ENCODE measurements at places on chromosomes 7 and 10.

DNA sequence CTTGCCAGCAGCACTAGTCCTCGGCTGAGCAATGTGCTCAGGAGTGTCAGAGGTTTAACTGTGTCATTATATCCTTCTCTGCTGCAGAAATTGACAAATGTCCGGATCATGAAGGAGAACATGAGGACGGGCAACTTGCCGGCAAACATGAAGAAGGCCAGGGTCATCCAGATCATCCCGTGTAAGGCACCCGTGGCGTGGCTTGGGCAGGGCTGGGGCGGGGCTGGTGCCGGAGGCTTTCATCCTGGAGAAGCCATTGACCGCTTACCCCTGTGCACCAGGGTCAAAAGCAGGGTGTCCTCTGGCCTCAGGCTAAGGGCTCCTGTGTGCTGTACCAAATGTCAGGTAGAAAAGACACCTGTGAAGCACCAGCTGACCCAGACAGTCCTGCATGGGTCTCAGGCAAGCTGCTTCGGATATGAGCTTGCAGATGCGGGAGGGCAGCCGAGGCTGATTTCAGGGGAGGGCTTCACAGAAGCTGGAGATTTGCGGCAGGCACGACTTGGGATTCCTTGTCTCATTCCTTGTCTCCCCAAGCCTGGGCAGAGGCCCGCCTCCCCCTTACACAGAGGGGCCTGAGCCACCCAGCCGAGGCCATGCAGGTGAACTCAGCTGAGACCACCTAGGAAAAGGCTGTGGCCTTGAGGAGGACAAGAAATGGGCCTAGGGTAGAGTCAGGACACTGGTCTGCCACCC lies 55.4 kb downstream of the MKI67 start:
- no peak for ATAC-seq

GRCh38 chr7:154911862-154912455 lies 91.0 kb downstream of the PAXIP1 start:
- no peak for ATAC-seq

- no peak for ATAC-seq
Observed at GRCh38 chr10:91462423-91462822, 52.3 kb downstream of the HECTD2 start.

- ATAC-seq, result no peak
Observed at GRCh38 chr7:128892521-128893250, 17.8 kb downstream of the KCP start.

DNA sequence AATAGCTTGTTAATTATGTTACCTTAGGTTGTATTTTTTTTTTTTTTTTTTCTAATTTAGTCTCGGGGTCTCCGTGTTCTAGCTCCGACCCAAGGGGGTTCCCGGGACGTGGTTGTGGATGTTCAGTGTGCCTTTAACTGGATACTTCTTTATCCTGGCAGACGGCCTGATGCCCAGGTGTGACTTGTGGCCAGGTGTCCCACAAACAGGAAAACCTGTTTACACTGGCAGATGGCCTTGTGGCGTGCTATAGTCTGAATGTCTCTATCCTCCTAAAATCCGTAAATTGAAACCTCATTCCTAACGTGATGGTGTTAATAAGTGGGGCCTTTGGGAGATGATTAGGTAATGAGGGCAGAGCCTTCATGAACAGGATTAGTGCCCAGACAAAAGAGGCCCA lies 546.4 kb upstream of the C7orf33 start:
- ATAC-seq, result no peak

- ATAC-seq, result no peak
Observed at GRCh38 chr10:80070057-80070456, 8.4 kb upstream of the TMEM254 start.

- no peak for ATAC-seq
Observed at GRCh38 chr10:87931836-87932230, 68.4 kb downstream of the PTEN start.

- no peak for ATAC-seq
Observed at GRCh38 chr7:98027342-98028033, 37.5 kb upstream of the OCM2 start.

DNA sequence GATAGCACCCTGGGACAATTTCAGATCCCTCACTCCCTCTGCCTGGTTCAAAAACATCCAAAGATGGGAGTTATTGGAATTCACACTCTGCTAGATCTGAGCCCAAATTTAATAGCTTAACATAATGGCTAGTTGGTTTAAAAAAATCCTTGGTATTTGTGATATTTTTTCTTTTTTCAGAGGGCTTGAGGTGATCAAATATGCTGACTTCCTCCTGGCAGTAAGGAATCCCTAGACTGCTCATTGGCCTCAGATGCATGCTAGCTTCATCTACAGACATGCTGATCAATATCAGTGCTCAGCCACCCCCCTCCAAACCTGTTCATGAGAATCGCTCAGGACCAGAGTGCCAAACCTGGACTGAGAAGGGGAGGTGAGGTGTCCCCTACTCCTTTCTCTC lies 74.7 kb upstream of the PLPP4 start:
- no peak for ATAC-seq

- no peak for ATAC-seq
Observed at GRCh38 chr7:33760834-33761233, 144.5 kb upstream of the BMPER start.

GRCh38 chr10:122525788-122526187 lies 34.8 kb upstream of the DMBT1 start:
- ATAC-seq, result no peak

- no peak for ATAC-seq
Observed at GRCh38 chr7:6246251-6246917, 26.0 kb downstream of the CYTH3 start.

DNA sequence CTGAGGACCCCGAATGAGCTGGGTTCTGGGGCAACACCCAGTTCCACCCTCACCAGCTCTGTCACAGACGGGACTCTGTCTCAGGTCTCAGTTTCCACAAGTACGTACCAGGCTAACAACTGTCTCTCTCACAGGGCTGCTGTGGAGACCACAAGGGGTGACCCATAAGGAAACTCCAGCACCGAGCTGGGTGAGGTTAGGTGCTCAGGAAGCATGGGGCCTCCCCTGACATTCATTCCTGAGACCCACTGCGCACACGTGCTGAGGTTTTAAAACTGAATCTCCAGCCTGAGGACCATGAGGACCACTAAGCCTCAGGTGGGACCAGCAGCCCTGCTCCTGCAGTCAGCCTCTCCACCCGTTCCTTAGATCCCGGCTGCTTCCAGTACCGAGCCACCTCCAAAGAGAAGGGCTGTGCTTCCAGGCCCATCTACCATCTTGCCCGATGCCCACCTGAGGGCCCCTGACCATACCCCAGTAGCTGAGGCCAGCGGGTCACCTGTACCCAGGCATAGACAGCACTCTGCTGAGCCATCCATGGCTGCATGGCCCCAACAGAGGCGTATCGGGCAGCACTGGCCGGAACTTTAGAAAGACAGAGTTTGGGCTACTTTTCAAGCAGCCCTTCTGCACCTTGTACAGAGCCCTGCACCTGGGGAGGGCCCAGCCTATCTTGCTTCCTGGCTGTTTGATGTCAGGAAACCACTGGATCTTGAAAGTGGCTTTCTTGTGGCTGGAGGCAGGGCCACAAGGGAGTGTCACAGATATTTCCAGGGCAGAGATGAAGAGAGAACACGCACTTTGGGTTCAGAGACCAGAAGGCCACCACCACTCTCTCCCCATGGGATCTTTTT lies 18.7 kb downstream of the HSPA12A start:
- ATAC-seq, result no peak

DNA sequence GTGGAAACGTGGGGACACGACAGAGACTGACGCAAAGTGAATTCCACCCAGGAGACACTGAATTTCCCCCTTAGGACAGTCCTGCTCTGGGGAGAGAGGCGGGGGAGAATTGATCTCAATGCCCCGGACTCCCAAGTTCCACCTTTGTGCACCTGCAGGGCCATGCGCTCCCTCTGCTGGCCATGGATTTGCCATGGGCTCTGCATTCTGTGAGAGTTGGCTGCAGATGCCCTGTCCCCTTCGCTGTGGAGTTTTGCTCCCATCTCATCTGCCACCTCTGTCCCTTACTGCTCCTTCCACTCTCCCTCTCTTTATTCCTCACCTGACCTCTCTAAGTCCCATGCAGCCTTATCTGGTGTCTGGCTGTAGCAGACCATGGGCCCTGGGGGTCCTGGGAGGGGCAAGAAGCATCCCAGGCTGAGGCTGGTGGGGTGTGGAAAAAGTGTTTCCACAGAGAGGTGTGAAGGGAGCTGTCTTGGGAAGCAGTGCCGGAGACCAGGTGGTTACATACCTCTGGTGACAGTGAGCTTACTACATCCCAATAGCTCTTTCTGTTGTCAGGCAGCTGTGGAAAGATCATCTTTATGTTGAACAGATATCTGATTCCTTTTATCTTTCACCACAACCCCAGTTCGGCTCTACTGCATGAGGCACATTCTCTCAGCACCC lies 14.3 kb downstream of the GHRHR start:
- no peak for ATAC-seq

DNA sequence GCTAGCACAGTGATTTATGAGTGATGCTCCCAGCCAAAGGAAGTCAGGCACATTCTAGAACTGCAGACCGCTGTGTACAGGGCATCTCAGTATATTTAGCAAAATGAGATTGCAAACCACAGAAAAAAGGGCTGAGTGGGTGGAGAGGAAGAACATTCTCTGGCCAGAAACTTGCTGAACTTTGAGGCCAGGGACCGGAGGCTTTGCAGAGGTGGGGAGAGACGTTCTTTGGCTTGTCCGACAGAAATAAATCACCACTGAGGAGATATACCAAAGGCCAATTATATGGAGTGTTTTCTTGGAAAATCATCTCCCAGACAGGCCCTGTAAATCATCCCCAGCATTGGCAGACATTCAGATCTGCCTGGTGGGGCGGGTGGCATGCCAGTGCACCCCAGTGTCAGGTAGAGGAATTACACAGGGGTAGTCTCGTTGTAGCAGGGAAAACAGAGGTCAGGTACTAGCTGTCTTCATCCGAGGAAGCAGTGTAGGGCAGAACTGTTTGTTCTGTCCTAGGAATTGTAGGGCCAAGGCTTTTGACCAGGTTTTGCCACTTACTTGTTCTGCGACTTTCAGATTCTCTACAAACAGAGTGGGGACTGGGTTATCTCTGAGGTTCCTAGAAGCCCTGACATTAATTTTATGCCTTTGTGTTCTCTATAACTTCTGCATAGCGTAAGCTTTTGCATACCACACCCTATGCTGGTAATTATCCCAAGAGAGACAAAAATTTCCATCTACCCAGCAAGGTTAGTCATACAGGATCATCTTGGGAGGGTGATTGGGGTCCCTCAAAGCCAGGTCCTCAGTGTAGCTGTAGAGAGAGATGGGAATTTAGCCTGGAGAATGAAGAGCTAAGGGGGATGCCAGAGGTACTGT lies 655.6 kb downstream of the LRMDA start:
- ATAC-seq, result no peak

DNA sequence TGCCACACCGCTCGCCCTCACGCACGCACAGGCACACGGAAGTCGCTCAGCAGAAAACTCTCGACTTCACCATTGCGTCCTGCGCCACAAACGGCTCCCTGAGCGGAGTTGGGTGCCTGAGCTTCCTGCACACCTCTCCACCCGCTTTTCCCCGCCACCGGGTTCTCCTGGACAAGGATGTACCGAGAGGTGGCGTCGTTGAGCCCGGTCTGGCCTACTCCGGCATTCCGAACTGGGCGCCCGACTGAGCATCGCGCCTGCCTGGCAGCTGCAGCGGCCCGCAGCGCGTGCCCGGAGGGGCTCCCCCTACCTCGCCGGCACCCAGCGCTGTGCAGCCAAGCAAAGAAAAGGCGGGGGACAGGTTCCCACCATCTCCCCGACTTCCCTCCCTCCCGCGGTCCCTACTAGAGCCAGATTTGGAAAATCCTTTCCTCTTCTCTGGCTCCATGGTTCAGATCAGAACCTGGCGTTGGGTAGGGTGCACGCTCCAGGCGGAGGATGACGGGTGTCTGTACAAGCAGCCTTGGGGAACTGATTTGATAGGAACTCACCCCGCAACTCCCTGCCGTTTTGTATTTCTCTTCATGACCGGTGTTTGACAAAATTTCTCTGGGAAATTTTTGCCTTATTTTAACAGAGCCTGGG lies 1.7 kb downstream of the SORCS3 start:
- ATAC-seq, result no peak

- no peak for ATAC-seq
Observed at GRCh38 chr10:109678857-109679256, 244.5 kb downstream of the XPNPEP1 start.

DNA sequence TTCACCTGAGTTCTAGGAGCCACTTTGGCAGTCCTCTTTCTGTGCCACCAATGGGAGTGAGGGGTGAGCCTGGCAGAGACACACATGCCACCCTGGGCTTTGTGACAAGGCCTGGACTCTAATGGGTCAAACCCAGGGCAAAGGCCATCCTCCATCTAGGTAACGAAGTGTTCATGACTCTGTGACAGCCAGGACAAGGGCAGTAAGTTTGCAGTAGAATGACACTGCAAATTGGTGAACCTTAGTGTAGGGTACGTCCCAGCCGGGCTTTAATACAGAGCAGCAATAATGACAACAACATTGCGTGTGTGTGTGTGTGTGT lies 43.3 kb downstream of the PAPSS2 start:
- no peak for ATAC-seq

- ATAC-seq, result no peak
Observed at GRCh38 chr10:121113385-121113696, 262.2 kb downstream of the WDR11 start.

DNA sequence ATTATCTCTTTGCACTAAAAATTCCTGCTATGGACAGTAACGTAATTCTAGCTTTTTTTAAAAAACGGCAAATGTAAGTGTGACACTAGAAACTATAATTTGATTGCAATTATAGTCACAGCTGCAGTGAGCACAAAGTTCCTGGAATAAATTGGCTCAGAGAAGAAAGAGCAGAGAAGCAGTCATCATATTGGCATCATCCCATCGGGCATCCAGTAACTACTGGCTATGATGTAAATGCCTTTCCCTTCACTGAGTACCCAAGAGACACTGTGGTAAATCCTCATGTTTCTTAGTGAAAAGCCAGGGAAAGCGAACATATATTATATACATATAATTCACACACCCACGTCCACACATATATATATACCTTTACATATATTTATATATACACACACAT lies 43.6 kb downstream of the PIP4K2A start:
- no peak for ATAC-seq

- no peak for ATAC-seq
Observed at GRCh38 chr10:4345877-4346646, 479.9 kb upstream of the AKR1E2 start.

- ATAC-seq, result no peak
Observed at GRCh38 chr7:33888166-33888565, 17.2 kb upstream of the BMPER start.

GRCh38 chr10:37860494-37861190 lies 3.2 kb upstream of the ZNF248 start:
- ATAC-seq, result peak; percentile 44

DNA sequence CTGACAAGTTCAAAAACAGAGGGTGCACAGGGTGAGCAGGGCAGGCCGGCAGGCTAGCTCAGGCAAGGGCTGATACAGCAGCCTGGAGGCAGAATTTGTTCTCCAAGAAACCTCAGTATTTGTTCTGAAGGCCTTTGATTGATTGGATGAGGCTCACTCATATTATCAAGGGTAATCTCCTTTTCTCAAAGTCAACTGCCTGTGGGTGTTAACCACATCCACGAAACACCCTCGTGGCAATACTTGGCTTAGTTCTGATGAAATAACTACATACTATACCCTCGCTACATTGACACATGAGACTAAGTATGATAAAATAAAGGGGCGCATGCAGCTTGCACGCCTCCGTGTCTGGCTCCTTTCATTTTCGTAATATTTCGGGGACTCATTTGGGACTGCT lies 4.4 kb upstream of the PPP2R2D start:
- ATAC-seq, result no peak
